Aorta (tissue), 5 donors: ENCODE measurements at places on chromosomes 11 and 22. TPM values are rescaled to one million over a fixed set of nuclear protein-coding genes. Genes with fewer than 3 reads are reported as not detected.
A peak's percentile ranks its signal among the peaks of the same experiment; 100 is the strongest.

DNA sequence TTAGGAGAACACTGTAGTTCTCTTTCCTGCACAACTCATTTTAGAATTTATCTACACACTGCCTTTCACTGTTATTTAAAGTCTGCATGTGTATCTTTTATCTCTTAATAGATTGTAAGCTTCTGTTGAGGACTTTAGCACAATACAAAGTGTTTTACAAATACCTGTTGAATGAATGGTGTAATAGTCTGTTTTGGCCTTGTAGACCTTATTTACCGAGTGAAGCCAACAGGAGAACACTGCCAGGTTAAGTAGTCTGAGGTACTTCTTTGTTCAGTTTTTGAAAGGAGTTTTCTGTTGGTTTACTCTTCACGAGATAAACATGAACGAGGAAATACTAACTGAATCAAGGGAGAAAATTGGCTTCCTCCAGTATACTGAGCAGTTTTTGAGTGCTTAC, 31.0 kb downstream of the SIK2 start:
- no peak overlapping the region for H3K27ac ChIP-seq
- peaks cover 4% of the 10 kb centered on the region for H3K4me1 ChIP-seq
- H3K27me3 ChIP-seq: no peaks in the 10 kb centered on the region
- DNase-seq: no peak
- H3K36me3 ChIP-seq: no peaks in the 10 kb centered on the region

DNA sequence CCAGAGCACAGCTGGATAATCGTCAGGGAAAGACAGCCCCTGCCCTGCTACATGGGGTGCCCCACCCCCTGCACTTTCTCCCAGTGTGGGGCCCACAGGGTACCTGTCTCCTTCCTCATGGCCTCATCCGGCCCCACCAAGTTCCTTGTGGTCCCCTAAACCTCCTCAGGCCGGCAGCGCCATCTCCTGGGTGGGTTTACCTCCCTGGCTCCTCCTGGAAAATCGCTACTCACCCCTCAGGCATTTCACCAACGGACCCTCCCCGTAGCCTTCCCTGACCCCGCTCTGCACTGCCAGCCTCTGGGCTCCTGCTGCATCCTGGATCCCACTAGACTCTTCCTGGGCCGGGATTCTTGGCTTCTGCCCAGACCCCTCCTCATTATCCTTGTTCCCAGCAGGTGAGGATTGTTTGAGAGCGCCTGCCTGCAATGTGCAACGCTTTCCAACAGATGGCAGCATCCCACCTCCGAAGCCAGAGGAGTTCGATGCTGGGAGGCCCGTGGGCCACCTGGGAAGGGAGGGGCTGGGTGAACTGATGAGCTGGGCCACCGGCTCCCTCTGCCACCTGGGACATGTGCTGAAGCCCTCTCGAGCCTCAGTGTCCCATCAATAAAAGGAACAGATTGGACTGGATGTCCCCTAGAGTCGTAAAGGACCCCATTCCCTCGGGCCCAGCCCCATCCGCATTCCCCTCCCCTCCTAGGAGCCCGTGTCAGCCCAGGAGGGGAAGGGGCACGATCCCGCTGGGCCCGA, 44.2 kb upstream of the TTLL12 start:
- H3K27ac ChIP-seq: no peak overlapping the region
- H3K36me3 ChIP-seq: no peaks in the 10 kb centered on the region
- no peaks in the 10 kb centered on the region for H3K27me3 ChIP-seq
- no peak overlapping the region for H3K4me3 ChIP-seq

- no peaks in the 10 kb centered on the region for H3K4me1 ChIP-seq
- H3K27me3 ChIP-seq: no peaks in the 10 kb centered on the region
- no peak overlapping the region for H3K27ac ChIP-seq
- no peak overlapping the region for H3K4me3 ChIP-seq
- DNase-seq: no peak
Observed at GRCh38 chr11:71999798-72000197, 1.1 kb downstream of the IL18BP start.

DNA sequence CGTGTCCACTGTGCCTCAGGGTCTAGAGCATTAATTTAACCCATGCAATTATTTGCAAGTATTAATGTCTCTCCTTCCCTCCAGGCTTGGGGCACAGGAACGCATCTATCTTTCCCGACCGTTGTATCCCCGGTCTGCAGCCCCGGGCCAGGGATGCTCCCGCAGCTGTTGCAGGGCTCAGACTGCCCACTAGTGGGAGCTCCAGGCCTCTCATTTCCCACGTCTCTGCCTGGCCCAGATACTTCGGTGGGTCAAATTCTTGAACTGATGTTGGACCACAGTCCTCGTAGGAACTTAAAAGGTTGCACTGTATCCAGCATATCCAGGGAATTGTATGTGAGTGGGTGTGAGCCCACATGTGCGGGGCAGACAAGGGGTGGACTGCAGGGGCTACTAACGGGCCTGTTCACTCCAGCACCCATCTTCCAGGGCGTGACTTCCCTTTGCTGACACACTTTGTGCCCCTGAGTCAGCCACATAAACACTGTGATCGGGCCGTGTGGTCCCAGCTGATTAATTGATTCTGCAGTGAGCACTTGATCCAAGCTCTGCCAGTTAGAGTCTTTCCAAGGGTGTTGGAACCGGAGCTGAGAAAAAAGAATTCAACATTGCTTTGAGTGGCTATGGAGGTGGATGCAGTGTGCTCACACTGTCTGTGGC, 451.3 kb downstream of the TBC1D22A start:
- H3K4me3 ChIP-seq: no peak overlapping the region
- H3K36me3 ChIP-seq: no peaks in the 10 kb centered on the region
- H3K4me1 ChIP-seq: no peaks in the 10 kb centered on the region

- no peaks in the 10 kb centered on the region for H3K36me3 ChIP-seq
- H3K4me3 ChIP-seq: no peak overlapping the region
- no peaks in the 10 kb centered on the region for H3K4me1 ChIP-seq
- H3K27ac ChIP-seq: no peak overlapping the region
Observed at GRCh38 chr22:18095101-18095805, 15.4 kb upstream of the TUBA8 start.

GRCh38 chr22:19353363-19354131, 62.0 kb upstream of the CLTCL1 start:
- no peak overlapping the region for H3K4me3 ChIP-seq
- H3K27ac ChIP-seq: no peak overlapping the region
- no peaks in the 10 kb centered on the region for H3K4me1 ChIP-seq
- H3K36me3 ChIP-seq: peaks cover 6% of the 10 kb centered on the region

- peaks cover 1% of the 10 kb centered on the region for H3K27me3 ChIP-seq
- no peaks in the 10 kb centered on the region for H3K4me1 ChIP-seq
- no peaks in the 10 kb centered on the region for H3K36me3 ChIP-seq
- no peak overlapping the region for H3K27ac ChIP-seq
- no peak for DNase-seq
- H3K4me3 ChIP-seq: no peak overlapping the region
Observed at GRCh38 chr11:11731311-11732083, 109.7 kb upstream of the GALNT18 start.

DNA sequence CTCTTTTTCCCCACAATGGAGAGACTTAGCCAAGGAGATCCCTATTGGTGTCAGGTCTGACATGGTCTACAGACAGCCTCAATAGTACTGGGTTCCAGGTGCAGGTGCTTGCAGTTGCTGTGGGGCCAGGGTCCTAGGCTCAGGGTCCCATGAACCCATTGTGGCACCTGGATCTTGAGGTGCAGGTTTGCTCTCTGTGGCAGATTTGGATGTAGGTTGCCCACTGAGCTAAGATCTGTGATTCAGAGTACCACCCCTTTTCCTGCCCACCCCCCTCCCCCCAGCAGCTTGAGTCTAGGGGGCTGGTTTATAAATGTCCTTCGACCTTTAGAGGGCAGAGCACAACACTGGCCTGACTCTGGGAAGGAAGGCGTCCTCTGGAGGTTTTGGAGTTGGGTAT, 147.0 kb downstream of the APIP start:
- no peaks in the 10 kb centered on the region for H3K27me3 ChIP-seq
- no peak for DNase-seq
- no peak overlapping the region for H3K4me3 ChIP-seq
- no peaks in the 10 kb centered on the region for H3K36me3 ChIP-seq

GRCh38 chr11:119607726-119608125, 121.3 kb downstream of the NECTIN1 start:
- H3K27ac ChIP-seq: no peak overlapping the region
- H3K4me3 ChIP-seq: no peak overlapping the region
- H3K4me1 ChIP-seq: no peaks in the 10 kb centered on the region
- no peaks in the 10 kb centered on the region for H3K27me3 ChIP-seq

GRCh38 chr11:44785856-44786607, 59.3 kb downstream of the TSPAN18 start:
- no peaks in the 10 kb centered on the region for H3K27me3 ChIP-seq
- no peak overlapping the region for H3K4me3 ChIP-seq
- H3K27ac ChIP-seq: no peak overlapping the region
- no peaks in the 10 kb centered on the region for H3K36me3 ChIP-seq
- H3K4me1 ChIP-seq: no peaks in the 10 kb centered on the region
- DNase-seq: no peak

DNA sequence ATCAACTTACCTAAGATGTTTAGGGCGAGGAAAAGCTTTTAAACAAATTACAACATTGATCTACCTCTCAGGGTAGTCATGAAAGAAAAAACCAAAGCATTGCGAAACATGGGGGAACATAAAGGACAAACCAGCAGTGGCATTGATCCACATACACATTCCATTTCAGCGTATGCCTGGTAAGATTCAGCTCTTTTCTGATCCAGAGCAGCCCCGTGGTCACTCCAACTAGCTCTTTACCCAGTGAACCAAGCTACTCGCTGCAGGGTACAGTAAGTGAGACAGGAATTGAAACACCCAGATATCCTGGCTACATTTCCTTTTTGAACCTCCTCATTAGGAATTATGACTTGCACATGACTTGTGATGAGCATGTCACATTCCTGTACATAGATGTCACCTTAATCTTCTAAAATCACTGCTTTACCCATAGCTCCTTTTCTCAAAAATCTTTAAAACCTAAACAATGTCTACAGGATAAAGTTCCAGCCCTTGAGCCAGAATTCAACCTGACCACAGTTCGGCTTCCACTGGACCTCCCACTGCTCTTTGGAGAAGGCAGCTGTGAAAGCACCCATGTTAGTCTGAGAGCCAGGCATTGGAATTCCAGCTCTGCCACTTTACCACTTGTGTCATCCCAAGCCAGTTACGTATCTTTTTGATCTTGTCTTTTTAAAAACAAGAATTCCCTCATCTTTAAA, 42.9 kb upstream of the AKIP1 start:
- no peak overlapping the region for H3K4me3 ChIP-seq
- no peak for DNase-seq
- H3K4me1 ChIP-seq: no peaks in the 10 kb centered on the region
- no peaks in the 10 kb centered on the region for H3K27me3 ChIP-seq

- no peak overlapping the region for H3K4me3 ChIP-seq
- H3K27ac ChIP-seq: no peak overlapping the region
- DNase-seq: peak; percentile 21
- no peaks in the 10 kb centered on the region for H3K36me3 ChIP-seq
- H3K27me3 ChIP-seq: no peaks in the 10 kb centered on the region
Observed at GRCh38 chr11:1478011-1478410, 8.6 kb downstream of the MOB2 start.

DNA sequence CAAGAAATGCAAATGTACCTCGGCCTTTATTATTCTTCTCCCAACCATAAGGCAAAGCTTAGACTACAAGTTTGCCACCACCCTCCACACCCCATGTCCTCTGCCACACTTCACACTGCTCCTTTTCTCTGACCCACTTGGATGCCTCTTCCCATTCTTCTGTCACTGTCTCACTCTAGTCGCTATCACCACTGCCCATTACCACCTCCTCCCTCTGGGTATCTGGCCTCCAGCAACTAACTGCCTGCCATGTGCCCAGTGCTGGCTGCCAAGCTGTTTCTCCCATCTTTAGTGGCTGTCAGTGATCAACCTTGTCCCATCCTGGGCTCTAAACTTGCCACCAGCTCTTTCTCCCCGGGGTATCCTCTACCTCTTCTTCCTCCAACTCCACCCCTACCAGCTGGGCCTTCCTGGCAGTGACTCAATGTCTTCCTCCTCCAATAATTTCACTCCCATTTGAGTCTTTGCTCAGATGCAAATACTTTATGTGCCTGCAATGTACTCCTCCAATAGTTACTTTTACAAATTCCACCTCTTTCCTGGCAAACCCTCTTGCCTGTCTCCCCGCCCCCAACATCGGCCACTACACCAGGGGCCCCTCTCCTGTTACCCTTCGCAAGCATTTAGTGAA, 20.1 kb upstream of the KDM2A start:
- H3K36me3 ChIP-seq: no peaks in the 10 kb centered on the region
- H3K27ac ChIP-seq: no peak overlapping the region

GRCh38 chr22:47304191-47304831, 541.9 kb downstream of the TBC1D22A start:
- no peaks in the 10 kb centered on the region for H3K4me1 ChIP-seq
- H3K27me3 ChIP-seq: no peaks in the 10 kb centered on the region

- no peak overlapping the region for H3K4me3 ChIP-seq
- no peaks in the 10 kb centered on the region for H3K36me3 ChIP-seq
- H3K27me3 ChIP-seq: no peaks in the 10 kb centered on the region
- H3K27ac ChIP-seq: no peak overlapping the region
- H3K4me1 ChIP-seq: no peaks in the 10 kb centered on the region
Observed at GRCh38 chr11:78050964-78051831, 12.5 kb upstream of the THRSP start.

GRCh38 chr22:42385696-42386095, 46.5 kb downstream of the NFAM1 start:
- no peak overlapping the region for H3K4me3 ChIP-seq
- H3K27me3 ChIP-seq: no peaks in the 10 kb centered on the region
- no peak for DNase-seq
- H3K27ac ChIP-seq: no peak overlapping the region
- H3K36me3 ChIP-seq: no peaks in the 10 kb centered on the region

- no peaks in the 10 kb centered on the region for H3K27me3 ChIP-seq
- H3K36me3 ChIP-seq: peaks cover 16% of the 10 kb centered on the region
- no peak for DNase-seq
- no peak overlapping the region for H3K27ac ChIP-seq
- H3K4me3 ChIP-seq: no peak overlapping the region
Observed at GRCh38 chr11:68610452-68611116, 73.8 kb upstream of the GAL start.

DNA sequence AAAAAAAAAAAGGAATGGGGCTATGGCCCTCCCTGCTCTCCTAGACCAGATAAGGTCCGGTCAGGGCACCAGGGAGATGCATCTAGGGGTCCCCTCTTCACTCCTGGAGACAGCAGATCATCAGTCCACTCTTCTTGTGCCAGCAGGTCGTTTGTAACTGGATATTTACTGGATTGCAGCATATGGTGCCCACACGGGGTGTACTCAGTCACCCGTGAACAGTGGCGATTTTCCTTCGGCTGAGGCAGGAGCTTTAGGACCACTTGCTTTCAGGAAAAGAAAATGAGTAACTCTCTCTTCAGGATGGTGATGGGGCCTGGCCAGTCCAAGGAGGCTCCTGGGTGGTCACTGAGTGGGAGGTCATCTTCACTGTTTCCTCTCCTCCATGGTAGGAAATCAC, 38.3 kb upstream of the RAB1B start:
- no peak overlapping the region for H3K4me3 ChIP-seq
- no peak overlapping the region for H3K27ac ChIP-seq
- no peaks in the 10 kb centered on the region for H3K4me1 ChIP-seq
- H3K27me3 ChIP-seq: no peaks in the 10 kb centered on the region

Gene POU2AF3
- total RNA-seq: 4.5 TPM

Gene MB
- not detected for total RNA-seq

Gene VWA5A
- total RNA-seq: 24.5 TPM

Gene SYT9
- 0.26 TPM for total RNA-seq

Gene CYP2D6
- total RNA-seq: 1.0 TPM

Gene IGLL1
- not detected for total RNA-seq

Gene C11orf87
- not detected for total RNA-seq

Gene RFPL1
- not detected for total RNA-seq

Gene OR8D4
- total RNA-seq: not detected

Gene OR5D18
- total RNA-seq: not detected
